ENCODE measurements at places on chromosomes 1 and 21.

DNA sequence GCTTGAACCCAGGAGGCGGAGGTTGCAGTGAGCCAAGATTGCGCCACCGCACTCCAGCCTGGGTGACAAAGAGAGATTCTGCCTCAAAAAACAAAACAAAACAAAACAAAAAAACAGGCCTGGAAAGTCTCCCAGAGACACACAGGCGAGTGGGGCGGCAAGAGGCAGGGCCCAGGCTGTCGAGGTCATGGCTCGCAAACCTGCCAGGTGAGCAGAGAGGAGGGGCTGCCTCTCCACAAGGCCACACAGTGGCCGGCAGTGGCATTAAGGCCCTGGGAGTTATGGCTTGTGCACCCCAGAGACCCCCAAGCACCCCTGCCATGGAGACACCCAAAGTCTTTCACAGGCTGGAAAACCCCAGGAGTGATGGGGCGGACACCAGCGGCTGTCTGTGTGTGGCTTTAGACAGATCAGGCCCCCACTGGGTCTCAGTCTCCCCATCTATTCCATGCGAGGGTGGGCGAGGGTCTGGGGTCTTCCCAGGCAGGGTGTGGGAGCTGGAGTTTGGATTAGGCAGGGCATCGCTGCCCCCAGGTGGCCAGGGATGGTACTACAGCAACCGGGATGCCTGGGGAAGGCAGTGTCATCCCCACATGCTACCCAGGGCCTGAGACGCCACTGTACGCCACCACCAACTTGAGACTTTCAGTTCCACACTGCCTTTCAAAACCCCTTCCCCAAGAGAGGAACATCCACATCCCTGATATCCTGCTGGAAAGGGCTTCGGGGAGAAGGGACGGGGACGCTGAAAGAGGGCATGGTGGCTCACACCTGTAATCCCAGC lies 7.3 kb upstream of the CTRC start:
- DNase-seq = peak; percentile 83

GRCh38 chr1:235998812-235999211 lies 66.1 kb downstream of the NID1 start:
- no peak for DNase-seq

DNA sequence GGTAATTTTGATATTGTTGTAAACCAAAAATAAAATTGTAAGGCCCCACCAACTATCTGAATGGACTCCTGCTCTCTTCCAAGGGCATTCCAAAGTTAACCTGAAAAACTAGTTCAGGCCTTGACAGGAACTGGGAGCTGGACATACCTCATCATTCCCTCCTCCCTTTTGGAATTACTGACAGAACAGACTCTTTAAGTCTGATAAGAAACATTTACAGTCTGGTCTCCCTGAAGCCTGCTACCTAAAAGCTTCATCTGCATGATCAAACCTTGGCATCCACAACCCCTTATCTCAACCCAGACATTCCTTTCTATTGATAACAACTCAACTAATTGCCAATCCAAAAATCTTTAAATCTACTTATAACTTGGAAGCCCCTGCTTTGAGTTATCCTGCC lies 123.8 kb downstream of the TLR5 start:
- DNase-seq = no peak

GRCh38 chr1:210706246-210706645 lies 377.5 kb downstream of the HHAT start:
- no peak for DNase-seq

DNA sequence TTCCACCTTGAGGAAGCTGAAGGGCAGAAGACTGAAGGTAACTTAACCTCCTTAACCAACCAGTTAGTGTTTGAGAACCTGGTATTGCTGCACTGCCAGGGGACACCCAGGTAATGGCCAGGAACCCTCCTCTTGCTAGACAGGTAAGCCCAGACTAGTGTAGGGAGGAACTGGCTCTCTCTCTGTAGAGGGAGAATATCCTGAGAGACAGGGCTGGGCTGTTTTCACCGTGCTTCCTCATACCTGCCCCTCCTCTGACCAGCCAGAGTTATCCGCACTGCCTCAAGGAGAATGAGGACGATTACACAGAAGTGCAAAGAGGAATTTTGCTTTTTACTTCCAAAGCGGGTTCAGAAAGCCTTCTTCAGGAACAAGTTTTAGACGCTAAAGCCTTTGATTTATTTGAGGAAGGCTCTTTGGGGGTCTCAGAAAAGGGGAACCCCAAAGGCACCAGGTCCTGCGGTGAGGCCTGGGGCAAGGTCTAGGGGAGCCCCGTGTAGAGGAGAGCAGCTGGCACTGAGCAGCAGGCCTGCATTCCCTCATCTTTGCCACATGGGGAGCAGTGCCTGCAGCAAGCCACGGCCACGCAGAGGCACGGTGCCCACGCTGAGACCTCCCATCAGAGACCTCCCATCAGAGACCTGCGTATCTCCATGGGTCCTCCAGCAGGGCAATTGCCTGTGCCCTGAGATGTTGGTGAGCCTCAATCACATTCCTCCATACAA lies 13.5 kb downstream of the GNG4 start:
- no peak for DNase-seq

GRCh38 chr1:45930258-45931150 lies 127.1 kb downstream of the MAST2 start:
- no peak for DNase-seq

DNA sequence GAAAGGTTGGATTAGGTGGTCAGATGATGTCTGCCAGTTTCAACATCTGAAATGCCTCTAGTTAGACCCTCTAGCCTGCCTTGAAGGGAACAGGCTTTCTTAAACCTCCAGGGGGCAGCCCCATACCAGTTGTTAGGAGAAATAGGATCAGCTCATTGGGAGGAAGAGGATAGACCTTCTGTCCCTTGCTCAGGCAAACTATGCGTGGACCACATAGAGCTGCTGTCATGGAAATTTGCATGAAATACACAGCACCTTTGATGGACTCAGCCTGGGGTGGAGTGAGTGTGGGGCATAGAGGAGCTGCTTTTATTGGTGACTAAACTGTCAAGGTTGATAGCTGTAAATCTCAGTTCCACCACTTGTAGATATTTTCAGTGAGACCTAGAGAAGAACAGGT lies 38.4 kb upstream of the SPAG17 start:
- no peak for DNase-seq

- no peak for DNase-seq
Measured at GRCh38 chr1:51916587-51917405, 38.3 kb upstream of the NRDC start.

DNA sequence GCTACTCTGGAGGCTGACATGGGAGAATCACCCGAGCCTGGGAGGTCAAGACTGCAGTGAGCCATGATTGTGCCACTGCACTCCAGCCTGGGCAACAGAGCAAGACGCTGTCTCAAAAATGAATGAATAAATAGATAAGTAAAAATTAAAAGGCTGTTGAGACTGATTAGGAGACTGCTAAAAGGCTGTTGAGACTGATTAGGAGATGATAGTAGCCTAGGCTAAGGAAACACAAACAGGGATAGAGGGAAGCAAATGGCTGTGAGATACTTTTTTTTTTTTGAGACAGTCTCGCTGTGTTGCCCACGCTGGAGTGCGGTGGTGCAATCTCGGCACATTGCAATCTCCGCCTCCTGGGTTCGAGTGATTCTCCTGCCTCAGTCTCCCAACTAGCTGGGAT lies 28.4 kb downstream of the PRPF38A start:
- no peak for DNase-seq

GRCh38 chr1:92843046-92843423 lies 11.2 kb downstream of the RPL5 start:
- DNase-seq = no peak
